ENCODE measurements at places on chromosomes 5 and 9.

GRCh38 chr9:99249619-99250018, 27.5 kb downstream of the SEC61B start:
- DNase-seq, result no peak

GRCh38 chr5:107560377-107560776, 110.4 kb downstream of the EFNA5 start:
- DNase-seq, result no peak

GRCh38 chr5:10534561-10535530, 29.0 kb upstream of the ANKRD33B start:
- DNase-seq, result no peak

DNA sequence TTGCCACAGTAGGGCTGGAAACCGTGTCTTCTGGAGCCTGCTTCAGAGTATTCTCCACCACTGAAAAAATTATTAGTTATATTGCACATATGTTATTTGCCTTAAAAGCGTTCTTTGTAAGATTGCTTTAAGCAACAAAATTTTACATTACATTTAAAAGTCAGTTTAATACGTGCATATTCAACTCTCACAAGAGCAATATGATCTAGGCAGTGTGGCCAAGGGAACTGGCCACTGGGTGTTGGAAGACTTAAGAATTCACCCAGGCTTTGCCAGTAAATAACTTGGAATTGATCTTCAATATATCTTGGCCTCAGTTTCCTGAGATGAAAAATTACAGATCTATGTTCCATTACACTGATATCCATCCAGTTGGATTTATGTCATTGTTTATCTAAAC, 694.4 kb downstream of the EFNA5 start:
- DNase-seq, result no peak

All from CD4-positive, alpha-beta T cell treated with Interleukin-21 for 1 hour (primary cell).